Skeletal muscle cell (primary cell): ENCODE measurements at places on chromosomes 3 and 15.

- DNase-seq: no peak
Observed at GRCh38 chr3:111700054-111700453, 104.9 kb upstream of the ZBED2 start.

DNA sequence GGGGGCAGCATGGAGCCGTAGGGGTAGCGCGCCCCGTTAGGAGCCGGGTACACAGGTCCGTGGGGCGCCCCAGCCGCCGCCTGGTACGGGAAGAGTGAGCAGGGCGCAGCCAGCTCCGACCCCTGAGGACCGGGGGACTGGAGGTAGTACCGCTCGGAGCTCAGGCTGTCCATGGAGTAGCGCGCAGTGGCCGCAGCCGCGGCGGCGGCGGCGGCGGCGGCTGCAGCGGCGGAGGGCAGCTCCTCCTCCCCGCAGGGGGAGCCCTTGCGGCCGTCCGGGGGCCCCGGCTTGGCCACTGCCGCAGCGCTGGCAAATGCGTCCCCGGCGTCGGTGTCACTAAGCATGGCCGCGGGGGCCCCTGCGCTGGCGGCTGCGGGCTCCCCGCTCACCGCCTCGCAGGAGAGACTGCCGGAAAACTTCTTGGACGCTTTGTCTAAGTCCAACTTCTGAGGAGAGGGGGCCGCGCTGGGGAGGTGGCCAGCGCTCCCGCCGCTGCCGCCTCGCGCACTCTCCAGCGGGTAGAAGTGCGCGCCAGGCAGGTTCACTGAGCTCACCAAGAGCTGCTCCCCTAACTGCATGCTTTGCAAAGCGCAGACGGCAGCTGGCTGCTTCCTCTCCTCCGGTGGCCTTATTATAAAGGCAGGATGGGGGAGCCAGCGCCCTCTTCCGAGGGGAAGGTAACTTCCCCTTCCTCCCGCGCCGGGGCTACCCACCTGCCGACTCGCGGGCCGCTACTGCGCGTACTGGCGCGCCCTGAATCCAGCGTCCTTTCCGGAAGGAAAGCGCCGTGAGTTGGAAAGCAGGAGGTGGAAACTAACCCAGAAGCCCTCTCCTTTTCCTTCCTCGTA, at the start of gene EOMES:
Gene EOMES, minus strand, starts transcription at position 607 of the 848 bp plus-strand sequence. Its CDS starts 29 bp downstream, at position 578.
- DNase-seq: no peak

DNA sequence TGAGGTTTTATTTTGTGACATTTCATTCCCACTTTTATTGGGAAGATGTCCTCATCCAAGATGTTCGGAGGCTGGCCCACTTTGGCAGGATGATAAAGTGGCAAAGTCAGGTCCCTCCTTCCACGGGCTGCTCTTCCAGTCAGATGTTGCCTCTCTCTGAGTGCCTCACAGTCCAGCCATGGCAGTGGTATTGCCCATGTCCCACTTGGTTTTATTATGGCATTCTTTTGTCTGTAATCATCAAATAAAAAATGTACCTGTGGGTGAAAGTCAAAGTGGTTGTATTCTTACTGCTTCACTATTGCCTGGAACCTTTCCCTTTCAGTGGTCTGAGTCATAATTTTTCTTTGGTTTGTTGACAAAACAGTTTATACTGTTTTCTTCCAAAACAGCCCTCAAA, 20.2 kb downstream of the ARNT2 start:
- DNase-seq: no peak

DNA sequence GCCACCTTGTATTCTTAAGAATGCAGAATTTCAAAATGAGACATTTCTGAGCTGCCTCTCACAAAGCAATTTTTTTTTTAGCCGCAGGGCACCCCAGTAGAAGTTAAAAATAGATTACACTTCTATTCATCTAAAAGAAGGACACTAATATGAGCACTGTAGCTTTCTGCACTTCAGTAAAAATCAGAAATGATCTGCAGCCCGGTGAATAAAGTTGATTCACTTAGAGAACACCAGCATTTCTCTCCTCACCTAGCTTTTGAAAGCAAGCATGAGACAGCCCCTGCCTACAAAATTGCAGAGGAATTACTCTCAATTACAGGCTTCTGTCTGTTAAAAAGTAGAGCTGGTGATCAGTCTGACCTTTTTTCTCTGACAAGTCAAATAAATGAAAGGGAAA, 1062.4 kb downstream of the FHIT start:
- DNase-seq: no peak

DNA sequence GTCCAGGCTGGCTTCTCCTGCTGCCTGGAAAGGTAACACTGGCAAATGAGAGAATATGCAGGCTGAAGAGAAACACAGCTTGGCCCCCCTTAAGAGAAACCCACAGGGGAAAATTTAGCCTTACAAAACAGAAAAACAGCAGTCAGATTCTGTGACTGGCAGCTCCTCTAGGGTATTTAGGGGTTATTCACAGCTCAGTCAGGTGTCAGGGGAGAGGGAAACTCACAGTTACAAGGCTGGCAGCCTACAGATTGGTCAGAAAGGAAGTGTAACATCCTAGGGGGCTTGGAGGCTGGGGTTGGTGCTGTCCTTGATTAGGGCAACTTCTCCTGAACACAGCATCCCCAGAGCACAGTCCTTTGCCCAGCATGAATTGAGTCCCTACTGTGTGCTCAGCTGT, 81.4 kb downstream of the SEMA5B start:
- no peak for DNase-seq

- DNase-seq: no peak
Observed at GRCh38 chr15:98525661-98526001, 122.7 kb upstream of the IGF1R start.

- no peak for DNase-seq
Observed at GRCh38 chr3:38149708-38150107, 11.2 kb downstream of the MYD88 start.

- no peak for DNase-seq
Observed at GRCh38 chr15:76614725-76615124, 278.2 kb downstream of the ISL2 start.

GRCh38 chr15:72230197-72231065, 559 bp downstream of the PKM start:
- peak; percentile 92 for DNase-seq

DNA sequence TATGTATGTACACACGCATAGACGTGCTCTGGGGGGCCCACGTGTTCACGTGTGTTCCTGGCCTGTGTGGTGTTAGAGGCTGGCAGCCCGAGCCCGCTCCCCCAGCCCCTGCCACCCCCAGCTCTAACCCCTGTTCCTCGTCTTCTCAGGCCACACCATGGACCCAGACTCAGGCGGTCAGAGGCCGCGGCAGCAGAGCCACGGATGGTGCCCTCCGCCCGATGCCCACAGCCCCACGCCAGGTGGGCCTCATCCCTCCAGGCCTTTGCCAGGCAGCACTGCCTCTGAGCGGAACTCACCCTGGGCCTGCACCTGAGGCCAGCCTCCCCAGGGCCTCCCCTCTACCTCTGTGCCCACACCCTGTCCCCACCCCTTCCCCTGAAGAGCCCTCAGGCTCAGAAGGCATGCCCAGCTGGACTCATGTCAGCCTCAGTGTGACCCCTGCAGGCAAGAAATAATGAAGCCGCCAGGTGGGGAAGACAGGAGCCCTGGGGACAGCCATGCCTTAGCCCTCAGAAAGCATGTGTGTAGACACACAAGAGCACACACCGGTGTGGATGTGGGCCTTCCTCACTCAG, 16.4 kb upstream of the GNAT1 start:
- DNase-seq: no peak

DNA sequence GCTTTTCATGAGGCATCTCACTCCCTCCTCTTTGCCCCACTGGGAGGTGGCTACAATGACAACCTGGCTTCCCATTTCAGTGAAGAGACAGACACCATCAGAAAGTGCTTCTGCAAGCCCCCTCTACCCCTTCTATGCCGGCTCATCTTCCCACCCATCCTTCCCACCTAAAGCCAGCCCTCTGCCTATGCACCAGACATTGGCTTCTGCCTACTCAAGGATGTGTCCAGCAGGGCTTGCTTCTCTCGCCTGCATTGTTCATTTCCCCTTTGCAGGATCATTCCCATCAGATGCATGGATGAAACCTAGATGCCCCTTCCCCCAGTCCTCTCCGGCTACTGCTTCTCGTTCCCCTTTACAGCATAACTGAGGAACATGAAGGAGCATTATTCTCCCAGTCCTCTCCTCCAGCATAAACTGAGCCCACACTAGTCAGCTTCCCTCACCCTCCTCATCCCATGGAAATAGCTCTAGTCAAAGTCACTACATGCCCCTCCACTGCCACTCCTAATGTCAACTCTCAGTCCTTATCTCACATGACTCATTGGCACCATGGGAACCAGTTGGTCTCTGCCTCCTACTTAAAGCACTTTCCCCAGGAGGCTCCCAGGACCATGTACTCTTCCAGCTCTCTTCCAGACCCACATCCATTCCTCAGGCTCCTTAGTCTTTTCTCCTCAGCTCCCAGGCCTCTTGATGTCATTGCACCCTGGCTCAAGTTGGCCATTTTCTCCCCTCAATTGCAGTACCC, 47.9 kb downstream of the TM2D3 start:
- DNase-seq: no peak

DNA sequence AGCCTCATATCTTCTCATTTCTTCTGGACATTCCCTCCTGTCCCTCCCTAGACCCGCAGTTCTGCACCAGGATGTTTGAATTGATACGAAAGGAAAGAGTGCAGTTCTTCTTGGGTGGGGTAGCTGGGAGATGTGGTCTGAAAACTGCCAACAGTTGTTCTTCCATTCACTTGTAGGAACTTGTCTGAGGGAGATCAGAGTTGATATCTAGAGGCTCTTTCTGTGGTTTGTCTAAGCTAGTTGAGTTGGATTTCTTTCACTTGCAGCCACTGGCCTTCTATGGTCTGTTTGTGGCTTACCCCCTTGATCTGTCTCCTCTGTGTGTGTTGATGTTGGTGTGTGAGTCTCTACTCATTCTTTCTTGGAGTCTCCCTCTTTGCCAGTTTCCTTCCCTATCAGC, 42.5 kb upstream of the PIK3CB start:
- no peak for DNase-seq

- DNase-seq: no peak
Observed at GRCh38 chr15:92662762-92663161, 7.2 kb upstream of the FAM174B start.

GRCh38 chr15:101317336-101317872, 22.4 kb upstream of the SNRPA1 start:
- DNase-seq: no peak

DNA sequence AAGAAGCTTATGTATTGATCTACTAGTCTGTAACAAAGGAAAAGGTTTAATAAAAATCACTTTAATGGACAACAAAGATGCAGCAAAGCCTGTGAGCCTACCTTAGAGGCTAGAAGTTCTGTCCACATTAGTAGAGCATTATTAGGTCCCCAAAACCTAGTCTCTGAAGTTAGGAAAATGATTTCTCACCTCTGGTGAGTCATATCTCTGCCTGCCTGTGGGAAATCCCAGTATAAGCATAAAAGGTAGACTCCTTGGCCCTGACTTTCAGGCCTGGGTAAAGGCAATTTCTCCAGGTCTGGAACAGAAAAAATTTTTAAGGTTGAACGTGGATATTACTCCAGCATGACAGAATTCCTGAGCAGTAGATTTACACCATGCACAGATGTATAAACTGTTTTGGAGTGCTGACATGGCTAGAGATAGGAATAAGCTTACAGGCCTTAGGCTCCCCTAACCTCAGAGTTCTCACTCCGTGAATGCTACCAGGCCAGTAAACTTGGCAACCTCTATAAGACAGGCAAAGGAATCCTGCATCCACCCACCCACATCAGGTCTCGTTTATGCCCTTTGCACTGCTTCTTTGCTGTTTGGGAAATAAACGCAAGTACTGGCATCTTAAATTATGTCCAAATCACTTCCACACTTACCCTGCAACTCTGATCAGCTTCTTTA, 104.1 kb downstream of the SERPINI1 start:
- DNase-seq: no peak

- DNase-seq: no peak
Observed at GRCh38 chr15:91369823-91370222, 269.8 kb downstream of the SV2B start.

DNA sequence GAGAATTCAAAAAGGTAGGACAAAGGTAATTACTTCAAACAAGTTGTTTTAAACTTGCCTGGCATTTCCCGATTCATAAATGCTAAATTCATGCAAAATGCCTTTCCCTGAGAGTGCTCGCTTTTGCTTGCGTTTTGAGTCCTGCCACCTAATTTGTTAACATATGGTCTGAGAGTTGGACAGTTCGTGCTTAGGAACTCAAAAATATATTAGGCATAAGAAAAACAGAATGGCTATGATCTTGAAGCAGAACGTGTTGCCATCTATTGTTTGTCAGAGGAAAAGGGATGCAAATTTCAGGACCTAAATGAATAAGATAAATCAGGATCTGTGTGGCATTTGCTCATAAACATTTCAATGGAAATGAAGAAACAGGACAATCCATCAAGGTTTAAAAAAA, 195.8 kb downstream of the ZMAT3 start:
- no peak for DNase-seq

DNA sequence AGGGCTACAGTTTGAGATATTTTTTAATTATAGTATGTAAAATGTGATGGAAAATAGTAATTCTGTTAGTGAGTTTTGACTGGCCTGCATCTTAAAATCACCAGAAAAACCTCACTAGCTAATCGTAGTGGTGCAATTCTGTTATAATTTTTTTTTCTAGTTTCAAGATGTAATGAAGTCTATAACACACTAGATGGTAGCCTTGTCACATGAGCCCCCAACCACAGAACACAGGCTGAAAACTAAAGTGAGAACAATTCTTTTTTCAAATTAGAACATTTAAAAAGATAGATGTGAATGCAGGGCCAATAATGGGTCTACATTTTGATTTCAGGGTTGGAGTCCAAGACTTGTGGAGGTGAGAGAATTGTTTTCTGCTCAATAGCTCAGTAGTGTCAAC, 83.3 kb upstream of the KCNH8 start:
- no peak for DNase-seq

GRCh38 chr3:37492977-37493471, 318.6 kb upstream of the LRRFIP2 start:
- DNase-seq: peak; percentile 7

GRCh38 chr3:22728406-22728805, 474.7 kb upstream of the UBE2E2 start:
- no peak for DNase-seq

DNA sequence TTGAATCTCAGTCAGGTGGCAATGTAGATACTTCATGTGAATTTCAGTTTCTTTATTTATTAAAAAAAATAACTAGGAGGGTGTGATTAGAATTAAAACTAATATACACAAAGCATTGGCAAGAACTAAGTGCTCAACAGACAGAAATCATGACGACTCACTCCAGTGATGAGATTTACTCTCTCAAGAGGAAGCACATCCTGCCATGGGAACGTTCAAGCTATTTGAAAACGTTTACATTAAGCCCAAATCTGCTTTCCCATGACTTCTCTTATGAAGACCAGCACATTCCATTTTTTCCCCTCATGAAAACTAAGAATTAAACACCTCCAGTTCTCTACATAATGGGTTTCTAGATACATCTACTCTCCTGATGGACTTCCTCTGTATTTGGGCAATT, 8.5 kb downstream of the WDR53 start:
- DNase-seq: peak; percentile 15
